ENCODE measurements at places on chromosomes 12 and 14.

DNA sequence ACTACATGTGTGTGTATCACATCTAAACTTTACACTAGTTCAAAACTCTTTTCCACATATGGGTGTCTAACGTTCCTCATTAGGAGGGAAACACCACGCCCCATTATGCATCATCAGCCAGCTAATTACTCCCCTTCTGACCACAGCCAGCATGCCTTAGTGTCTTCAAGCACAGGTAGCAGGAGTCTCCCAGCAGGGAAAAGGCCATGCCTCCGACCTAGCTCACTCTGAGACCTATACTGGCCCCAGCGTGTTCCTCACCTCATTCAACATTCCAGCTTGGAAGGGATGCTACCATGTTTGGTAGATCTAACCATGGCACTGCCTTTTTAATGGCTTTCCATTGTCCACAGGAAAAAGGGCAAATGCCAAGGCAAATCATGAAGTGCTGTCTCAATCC is 66.1 kb upstream of the PRB2 start:
- no peaks in the 10 kb centered on the region for H3K36me3 ChIP-seq
- no peaks in the 10 kb centered on the region for H3K4me1 ChIP-seq
- no peak overlapping the region for H3K4me3 ChIP-seq

GRCh38 chr12:69000074-69000473 is 67.1 kb upstream of the CPM start:
- peaks cover 51% of the 10 kb centered on the region for H3K4me1 ChIP-seq
- H3K4me3 ChIP-seq = peak overlapping the region; percentile 10
- DNase-seq = no peak

DNA sequence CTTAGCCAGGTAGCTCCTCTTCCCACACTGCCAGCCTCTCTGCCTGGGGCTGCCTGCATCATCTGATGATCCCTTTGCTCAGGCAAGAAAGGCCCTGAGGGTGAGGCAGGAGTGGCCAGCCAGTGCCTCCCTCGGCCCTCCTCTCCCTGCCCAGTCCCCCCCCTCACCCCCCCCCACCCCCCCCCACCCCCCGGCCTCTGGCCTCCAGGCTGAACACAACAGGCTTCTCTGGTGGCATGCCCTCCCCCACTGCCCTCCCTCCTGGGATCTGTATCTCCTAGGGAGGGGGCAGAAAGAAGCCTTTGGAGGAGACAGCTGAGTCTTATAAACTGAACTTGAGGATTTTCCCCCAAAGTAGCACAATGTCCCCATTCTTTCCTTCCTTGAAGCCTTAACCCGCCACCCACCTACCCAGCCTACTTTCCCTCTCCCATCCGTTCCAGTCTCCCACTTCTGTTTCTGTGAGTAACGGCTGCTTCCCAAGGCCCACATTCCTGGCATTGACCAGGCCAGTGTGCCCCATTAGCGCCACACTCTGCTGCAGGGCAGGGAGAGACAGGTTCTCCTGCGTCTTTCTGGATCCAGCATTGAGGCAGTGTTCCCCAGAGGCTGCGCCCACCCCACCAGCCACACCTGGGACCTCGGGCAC is 82.1 kb downstream of the B4GALNT3 start:
- no peak for DNase-seq
- H3K4me3 ChIP-seq = no peak overlapping the region
- H3K4me1 ChIP-seq = peaks cover 32% of the 10 kb centered on the region
- no peaks in the 10 kb centered on the region for H3K36me3 ChIP-seq
- no peak overlapping the region for H3K27ac ChIP-seq

DNA sequence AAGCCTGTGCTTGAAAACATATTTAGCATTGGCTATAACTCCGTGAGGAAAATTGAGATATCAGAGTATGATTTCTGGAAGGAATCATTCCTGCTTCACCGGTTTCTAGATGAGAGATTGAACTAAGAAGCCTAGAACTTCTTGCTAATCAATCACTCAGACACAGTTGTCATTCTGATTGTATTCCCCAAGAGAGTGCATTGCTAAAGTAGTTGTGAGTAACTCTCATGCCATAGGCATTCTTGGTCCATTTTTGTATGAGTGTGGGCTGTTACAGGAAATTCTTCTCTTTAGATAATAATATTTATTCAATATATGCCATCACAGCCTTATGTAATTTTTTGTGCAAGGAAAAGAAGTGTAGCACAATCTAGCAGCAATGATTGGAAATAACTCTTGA is 893.3 kb upstream of the MDGA2 start:
- H3K36me3 ChIP-seq = peaks cover 6% of the 10 kb centered on the region
- no peak overlapping the region for H3K27ac ChIP-seq
- no peaks in the 10 kb centered on the region for H3K4me1 ChIP-seq
- H3K27me3 ChIP-seq = no peaks in the 10 kb centered on the region
- DNase-seq = no peak

DNA sequence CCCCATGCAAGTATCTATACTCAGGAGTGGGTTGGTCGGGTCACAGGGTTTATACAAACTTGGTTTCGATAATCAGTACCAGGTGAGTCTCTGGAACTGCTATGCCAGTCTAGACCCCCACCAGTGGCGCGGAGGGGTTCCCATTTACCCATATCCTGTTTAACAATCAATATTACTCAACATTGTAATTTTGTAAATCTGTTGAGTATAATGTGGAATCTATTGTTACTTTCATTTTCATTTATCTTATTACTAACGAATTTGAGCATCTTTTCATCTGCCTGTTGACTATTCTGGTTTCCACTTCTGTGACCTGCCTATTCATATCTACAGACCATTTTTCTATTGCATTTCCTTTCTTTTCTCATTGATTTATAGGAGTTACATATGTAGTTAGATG is 275.2 kb upstream of the CRY1 start:
- H3K36me3 ChIP-seq = no peaks in the 10 kb centered on the region
- no peak for DNase-seq
- peak overlapping the region; percentile 13 for H3K4me3 ChIP-seq

GRCh38 chr14:29085546-29085945 is 319.0 kb downstream of the FOXG1 start:
- H3K4me1 ChIP-seq = no peaks in the 10 kb centered on the region
- H3K4me3 ChIP-seq = no peak overlapping the region
- no peaks in the 10 kb centered on the region for H3K27me3 ChIP-seq
- no peak overlapping the region for H3K27ac ChIP-seq
- no peaks in the 10 kb centered on the region for H3K36me3 ChIP-seq
- DNase-seq = no peak

GRCh38 chr12:16914853-16915252 is 308.9 kb upstream of the LMO3 start:
- no peaks in the 10 kb centered on the region for H3K4me1 ChIP-seq
- H3K36me3 ChIP-seq = no peaks in the 10 kb centered on the region
- no peak overlapping the region for H3K4me3 ChIP-seq

Measured in HFFc6 (cell line).